Caudate nucleus (tissue), 63 donors: ENCODE measurements at places on chromosomes 5 and 9.
A peak's percentile ranks its signal among the peaks of the same experiment; 100 is the strongest.

DNA sequence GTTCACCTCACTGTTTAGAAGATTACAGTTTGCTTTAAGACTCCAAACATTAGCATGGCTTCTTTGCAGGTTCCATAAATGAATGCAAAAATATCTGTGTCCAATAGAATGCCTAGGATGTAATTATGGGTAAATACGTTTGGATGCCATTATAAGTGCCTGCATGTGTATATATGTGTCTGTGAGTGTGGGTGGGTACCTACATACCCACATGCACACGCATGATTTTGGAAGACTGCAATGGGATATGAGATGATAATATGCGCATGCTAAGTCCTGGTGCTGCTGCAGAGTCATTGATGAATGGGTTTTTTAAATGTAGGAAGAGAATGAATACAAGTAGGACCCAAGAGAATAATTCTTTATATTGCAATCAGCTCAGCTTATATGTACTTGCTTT is 406.4 kb downstream of the ZSWIM6 start:
- DNase-seq = no peak

- DNase-seq = no peak
These were observed 12.8 kb upstream of the TNFAIP8 start for GRCh38 chr5:119343052-119343451.

DNA sequence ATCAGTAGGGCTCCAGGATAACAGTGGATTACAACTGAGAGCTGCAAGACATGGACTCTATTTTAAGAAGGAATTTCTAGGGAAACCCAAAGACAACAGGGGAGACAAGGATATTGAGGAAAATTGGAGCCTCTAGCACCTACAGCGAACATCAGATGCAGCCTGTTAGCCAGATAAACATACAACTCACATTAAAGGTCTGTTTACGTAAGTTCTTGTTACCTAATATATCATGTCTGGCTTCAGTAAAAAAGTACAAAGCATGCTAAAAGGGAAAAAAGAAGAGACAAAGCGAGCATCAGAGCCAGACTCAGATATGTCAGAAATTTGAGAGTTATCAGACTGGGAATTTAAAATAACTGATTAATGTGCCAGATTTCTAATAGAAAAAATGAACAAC is 17.2 kb downstream of the GNPDA1 start:
- no peak for DNase-seq

- DNase-seq = no peak
These were observed 160.4 kb upstream of the CDH12 start for GRCh38 chr5:23013395-23013998.

GRCh38 chr5:176396330-176396729 is 7.8 kb downstream of the HIGD2A start:
- DNase-seq = no peak

GRCh38 chr5:61677220-61677619 is 345.2 kb downstream of the ZSWIM6 start:
- DNase-seq = no peak

GRCh38 chr9:77947651-77948050 is 84.0 kb downstream of the GNAQ start:
- DNase-seq = no peak

GRCh38 chr9:88106492-88106891 is 31.8 kb downstream of the SPATA31C2 start:
- DNase-seq = no peak

DNA sequence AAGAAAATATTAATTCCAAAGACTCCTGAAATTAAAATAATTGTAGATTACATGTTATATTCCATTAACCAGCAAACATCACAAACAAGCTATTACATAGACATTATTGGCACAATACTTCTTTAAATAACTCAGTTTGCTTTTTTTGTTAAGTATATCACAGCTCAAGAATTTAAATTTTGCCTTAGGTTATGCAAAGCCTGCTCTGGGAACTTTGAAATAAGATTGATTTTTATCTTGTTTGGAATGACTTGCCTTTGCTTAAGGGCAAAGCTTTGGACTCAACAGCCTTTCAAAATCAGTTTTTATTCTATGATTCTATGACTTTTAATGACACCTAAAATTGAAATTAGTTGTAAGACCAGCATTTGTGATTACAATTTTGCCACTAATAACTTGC is 78.2 kb downstream of the ALDH7A1 start:
- DNase-seq = no peak

DNA sequence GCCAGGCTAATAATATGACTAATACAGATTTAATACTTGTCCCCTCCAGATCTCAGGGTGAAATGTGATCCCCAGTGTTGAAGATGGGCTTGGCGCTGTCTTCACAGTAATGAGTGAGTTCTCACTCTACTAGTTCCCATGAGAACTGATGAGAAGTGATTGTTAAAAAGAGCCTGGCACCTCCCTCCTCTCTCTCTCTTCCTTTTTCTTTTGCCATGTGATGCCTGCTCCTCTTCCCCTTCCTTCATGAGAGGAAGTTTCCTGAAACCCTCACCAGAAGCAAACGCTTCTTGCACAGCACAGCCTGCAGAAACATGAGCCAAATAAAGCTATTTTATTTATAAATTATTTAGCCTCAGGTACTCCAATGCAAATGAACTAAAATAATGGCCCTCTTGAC is 55.2 kb downstream of the GLDC start:
- DNase-seq = no peak

DNA sequence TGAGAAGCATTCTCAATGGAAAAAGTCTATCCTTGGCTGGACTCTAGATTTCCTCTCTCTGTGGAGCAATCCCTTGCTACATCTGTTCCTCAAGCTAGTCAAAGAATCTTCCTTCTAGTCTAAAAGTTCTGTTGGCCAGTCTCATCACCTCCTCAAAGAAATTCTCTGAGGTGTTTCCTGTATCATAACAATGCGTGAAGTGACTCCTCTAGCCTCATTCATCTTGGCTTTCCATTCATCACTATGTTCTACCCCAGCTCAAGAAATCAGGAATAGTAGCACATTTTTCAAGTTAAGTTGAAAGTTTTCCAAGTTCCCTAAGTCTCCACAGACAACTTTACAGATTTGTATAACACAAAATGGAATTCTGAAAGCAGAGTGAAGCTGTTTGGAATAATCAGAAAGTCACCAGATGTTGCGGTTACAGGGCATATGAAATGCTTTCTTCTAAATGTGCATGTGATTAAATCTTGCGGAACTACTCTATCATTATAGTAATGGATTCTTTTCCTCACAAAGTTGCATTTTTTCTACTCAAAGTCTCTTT is 176.6 kb upstream of the FREM1 start:
- no peak for DNase-seq

DNA sequence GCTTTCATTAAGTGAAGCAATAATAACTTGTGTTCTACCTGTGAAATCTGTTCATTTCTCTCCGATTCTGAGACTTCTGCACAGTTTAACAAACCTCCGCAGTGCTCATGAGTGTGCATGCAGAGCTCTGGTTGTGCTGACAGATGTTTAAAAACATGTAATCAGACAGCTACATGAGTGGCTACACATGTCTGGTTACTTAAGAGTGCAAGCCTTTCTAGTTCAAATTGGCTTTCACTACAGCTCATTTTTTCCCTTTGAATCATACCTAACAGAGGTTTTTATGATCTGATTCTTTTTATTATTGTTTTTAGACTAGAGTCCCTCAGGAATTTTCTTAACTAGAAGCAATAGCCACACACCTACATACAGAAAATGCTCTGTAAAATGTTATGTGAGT is 310.2 kb downstream of the ARRDC3 start:
- no peak for DNase-seq

- no peak for DNase-seq
These were observed 38.2 kb downstream of the TRIP13 start for GRCh38 chr5:930866-931265.

DNA sequence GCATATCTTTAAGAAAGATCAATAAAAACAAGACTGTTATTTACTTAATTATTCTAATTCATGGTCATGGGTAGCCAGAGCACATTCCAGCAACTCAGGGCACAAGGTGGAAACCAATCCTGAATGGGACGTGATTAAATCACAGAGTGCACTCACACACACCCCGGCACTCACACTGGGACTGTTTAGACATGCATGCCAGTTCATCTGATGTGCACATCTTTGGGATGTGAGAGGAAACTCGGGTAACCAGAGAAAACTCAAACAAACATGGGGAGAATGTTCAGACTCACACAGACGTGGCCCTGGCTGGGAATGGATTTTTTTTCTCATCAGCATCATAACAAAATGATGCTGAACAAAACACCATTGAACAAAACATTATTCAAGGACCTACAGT is 29.4 kb downstream of the SMAD5 start:
- peak; percentile 4 for DNase-seq

GRCh38 chr5:149418910-149419531 is 39.9 kb upstream of the IL17B start:
- DNase-seq = no peak
